ELR (cell line): ENCODE measurements at places on chromosomes 4 and X.

DNA sequence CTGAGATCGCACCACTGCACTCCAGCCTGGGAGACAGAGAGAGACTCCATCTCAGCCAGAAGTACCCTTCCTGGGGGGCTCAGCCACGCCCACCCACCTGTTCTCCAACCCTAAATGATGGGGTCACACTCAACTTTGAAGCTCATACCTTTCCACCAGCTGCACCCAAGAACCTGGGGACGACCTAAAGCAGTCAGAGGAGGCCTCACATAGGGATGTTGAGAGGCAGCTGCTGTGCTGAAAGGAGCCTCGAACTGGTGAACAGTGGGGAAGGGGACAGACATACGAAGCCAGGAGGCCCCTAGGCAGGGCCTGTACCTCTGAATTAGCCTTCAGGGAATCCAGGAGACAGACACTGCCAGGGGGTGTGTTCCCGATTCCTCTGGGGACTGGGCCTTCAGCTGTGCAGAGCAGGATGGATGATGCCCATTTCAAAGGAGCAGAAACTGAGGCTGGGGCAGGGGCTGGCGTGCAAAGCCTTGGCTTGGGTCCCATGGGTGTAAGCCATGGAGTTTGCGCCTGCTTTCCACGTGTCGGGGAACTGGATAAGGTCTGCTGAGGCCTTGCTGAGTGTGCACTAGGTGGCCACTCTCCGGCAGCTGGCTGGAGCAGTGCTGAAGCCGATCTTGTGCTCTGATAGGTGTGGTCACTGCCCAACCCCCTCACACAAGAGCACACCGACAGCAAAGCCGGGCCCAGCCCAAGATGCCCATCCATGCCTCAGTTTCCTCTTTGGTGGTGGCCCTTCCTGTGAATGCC, 130.8 kb downstream of the CPZ start:
- no peak for DNase-seq

- no peak for DNase-seq
These were observed 465.5 kb downstream of the ADGRL3 start for GRCh38 chr4:61665649-61666048.

- DNase-seq = no peak
These were observed 118.3 kb downstream of the MGST2 start for GRCh38 chr4:139783741-139784484.

- peak; percentile 6 for DNase-seq
These were observed 23.1 kb upstream of the ARMCX2 start for GRCh38 chrX:101682723-101683122.

DNA sequence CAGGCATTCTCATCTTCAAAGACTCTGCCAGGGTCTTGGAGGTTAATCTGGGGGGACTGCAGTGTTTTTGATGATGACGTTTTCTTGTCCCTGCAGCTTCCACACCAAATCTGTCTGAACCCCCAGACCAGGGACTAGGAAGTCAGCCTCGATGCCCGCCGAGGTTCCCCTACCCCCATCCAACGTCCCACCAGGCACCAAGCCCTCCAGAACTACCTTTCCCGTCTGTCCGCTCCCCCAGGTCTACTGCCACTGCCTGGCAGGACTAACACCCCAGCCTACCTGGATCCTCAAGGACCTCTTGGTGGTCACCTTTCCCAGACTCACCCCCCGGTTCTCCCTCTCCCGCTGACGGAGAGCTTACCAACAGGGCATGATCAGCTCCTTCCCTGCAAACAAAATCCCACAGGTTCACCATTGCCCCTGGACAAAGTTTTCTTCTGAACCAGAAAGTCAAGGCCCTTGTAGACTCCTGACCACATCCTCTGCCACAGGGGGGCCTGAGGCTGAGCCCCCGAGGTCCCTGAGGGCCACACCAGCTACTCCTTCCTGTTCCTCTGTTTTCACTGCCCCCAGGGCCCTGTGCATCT, 40.9 kb downstream of the HMX1 start:
- no peak for DNase-seq

GRCh38 chr4:126957987-126958386, 674.8 kb upstream of the INTU start:
- no peak for DNase-seq

DNA sequence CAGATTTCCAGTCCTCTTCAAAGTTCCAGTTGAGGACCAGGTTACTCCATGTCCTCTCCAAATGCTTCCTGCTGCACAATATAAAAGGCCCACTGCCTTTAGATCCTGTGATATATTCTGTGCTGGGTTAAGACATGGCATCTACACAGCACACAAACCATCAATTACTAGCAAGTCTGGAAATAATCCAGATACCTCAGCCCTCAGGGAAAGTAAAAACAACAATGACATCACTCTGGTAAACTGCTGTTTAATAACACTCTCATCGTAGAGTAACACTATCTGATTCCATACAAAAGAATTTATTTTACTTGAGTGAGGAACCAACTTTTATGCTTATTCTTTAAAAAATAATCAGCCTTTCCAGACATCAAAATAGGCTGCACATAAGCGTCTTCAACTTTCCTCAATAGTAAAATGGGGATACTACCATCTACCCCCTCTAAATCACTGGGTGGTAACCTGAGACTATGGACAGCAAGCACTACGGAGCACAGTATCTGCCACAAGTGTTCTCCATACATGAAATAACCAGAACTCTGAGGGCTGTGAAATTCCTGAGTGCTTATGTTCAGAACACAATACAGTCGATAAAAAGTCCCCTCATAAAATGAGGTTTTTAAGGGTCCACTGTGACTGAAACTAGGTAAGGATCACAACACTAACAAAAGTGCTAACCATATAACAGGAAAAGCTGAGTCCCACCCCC, 53.4 kb downstream of the ABCG2 start:
- DNase-seq = peak; percentile 90

DNA sequence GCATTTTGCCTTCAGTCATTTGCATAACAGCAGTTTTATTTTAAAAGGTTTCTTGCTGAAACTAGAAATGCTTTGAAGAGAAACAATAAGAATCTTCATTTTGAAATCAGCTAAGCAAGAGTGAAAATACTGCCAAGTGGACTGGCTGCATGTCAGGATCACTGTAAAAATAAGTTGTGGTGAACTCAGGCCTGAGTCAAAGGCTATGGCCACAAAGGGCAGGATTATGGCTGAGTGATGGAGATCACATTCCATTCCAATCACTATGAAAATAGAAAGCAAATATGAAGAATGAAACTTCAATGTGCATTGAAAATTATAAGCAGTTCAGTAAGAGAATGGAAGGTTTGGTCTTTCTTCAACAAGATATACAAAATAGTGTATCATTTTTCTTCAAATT, 224.5 kb downstream of the PCDH18 start:
- DNase-seq = peak; percentile 69

DNA sequence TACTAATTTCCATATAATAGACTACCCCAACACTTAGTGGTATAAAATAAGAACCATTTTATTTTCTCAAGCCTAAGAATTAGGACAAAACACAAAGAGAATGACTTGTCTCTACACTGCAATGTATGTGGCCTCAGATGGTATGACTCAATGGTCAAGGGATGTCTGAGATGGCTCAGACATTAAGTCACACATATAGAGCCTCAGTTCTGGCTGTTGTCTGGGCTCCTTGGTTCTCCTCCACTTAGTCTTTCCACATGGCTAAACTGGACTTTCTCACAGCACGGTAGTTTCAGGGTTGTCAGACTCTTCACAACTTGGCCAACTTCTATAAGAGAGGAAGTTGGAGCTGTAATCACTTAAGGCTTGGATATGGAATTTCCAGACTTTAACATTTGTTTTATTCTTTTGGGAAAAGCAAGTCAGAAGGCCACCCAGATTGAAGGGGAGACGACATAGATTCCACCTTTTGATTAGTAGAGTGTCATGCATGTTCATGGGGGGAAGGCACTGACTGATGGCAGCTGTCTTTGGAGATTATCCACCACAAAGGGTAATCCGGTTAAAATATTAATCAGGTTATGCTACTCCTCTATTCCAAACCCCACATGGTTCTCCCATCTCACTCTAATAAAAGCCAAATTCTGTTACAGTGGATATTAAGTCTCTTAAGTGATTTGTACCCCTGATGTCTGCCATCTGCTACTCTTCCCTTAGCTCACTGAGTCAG, 9.4 kb downstream of the IL15 start:
- peak; percentile 88 for DNase-seq

DNA sequence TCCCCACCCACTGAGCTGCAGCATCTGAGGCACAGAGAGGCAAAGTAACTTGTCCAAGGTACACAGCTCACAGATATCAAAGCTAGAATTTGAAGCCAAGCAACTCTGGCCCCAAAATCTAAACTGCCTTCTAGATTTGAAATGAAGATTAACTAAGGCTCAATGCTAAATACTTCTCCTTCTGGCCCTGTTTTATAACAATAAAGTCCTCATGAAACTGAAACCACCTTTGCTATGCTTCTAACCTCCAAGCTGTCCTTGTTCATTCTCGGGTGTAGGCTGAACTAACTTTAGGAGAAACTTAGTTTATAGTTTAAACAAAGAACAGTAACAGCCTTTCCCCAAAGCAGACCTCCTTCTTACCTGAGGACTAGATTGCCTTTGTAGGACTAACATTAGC, 93.6 kb downstream of the DCTD start:
- no peak for DNase-seq

GRCh38 chr4:183320211-183321059, at the start of gene CLDN22:
Gene CLDN22 (minus strand): TSS chr4:183320276. CDS start chr4:183320218, 58 bp downstream.
- DNase-seq = no peak

DNA sequence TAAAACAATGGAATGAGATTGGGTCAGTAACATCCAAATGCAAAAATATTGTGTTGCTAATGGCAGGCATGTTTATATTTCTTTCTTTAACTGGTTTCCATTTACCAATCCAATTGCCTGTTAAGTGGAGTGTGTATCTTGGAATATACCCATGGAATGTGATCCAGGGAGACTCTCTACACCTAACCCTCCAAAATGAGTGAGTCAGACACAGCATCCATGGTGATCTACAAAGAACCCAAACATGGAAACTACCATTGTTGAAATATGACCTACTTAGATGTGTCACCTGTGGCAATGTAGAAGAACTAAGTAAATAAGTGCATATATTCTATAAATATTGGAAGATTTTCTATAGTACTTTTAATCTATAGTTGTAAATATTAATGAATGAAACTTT, 110.3 kb downstream of the AREG start:
- no peak for DNase-seq

- no peak for DNase-seq
These were observed 7.4 kb downstream of the ACOX3 start for GRCh38 chr4:8433136-8433535.

- no peak for DNase-seq
These were observed 26.2 kb downstream of the CUL4B start for GRCh38 chrX:120534413-120535205.

DNA sequence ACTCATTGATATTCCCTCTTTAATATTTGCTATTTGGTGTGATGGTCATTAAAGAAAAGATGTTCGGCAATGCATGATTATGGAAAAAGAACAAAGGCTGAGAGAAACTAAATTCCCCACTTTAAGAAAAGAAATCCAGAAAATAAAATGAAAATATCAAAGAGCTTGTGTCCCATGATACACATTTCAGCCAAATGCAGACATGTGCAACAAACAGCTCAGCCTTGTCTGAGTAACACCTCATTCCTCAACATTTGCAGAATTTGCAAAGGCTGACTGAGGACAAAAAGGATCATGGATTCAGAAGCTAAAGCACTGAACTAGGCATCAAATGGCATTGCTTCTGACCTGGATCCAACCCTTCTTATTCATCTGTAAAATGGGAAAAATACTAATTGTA, 281.0 kb downstream of the RAB28 start:
- no peak for DNase-seq

DNA sequence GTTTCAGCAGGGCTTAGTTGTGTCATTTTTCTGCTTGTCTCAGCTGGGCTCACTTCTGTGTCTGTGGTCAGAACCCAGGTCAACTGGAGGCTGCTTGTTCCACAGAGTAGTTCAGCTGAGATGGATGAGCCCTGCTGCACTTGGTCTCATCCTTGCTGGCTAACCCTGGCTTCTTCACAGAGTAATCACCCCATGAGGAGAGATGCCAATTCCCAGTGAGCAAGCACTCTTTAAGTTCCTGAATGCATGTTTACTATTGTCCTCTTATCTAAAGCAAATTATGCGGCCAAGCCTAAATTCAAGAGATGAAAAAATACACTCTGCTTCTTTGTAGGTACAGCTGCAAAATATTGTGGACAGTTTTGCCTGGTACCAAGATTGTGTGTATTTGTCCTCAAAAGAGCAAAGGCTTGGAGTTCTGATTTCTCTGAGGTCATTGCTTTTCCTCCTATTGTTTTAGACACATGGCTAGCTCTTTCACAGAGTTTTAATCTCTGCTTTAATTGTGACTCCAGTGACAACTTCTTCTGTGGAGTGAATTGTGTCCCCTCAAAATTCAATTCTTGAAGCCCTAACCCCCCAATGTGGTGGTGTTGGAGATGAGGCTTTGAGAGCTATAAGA, 236.6 kb upstream of the ANKRD50 start:
- peak; percentile 49 for DNase-seq

DNA sequence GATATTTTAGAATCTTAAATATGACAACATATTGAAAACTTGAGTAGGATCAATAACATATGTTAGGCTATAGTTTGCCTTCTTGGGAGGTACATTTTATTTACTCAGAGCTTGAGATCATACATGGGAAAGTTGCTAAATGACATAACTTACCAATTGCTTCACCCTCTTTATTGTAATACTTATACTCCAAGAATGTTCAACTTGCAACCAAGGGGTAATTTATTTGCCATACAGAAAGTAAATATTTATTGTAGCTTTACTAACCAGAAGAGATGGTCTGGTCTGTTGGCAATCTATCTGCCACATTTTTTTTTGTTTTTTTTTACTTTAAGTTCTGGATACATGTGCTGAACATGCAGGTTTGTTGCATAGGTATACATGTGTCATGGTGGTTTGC, 426.6 kb downstream of the ARHGAP24 start:
- DNase-seq = no peak

GRCh38 chr4:80257851-80258250, 8.6 kb upstream of the FGF5 start:
- no peak for DNase-seq

DNA sequence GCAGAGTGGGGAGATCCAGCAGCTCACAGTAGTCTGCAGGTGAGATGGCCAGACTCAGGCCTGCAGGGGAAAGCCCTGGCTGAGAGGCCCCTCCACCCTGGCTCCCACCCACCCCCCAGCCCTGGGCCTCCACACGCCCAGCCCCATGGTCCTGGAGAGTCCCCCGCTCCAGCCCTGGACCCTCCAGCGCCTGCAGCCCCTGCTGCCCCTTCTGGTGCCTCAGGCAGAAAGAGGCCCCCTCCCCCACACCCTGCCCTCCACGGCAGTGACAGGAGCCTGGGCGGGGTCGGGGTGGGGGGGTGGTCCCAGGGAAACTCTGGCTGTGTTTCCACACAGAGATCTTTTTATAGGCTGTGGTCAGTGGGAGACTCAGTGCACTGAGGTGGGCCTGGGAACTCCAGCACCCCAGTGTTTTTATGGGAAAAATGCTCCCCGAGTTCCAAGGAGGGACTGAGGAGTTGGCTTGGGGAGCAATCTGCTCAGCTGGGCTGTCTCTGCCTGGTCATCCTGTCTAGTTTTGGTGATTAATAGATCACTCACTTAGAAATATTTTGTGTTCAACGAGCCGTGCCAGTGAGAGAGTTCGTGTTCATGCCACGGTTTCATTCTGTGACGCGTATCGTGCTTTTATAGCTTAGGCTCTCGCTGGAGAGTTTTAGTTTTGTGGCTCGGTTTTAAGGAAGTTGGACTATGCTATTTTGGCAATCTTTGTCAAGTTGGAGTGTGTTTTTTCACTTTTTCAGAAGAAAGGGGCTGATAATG, 53.1 kb upstream of the HGFAC start:
- peak; percentile 80 for DNase-seq
